ENCODE measurements at places on chromosomes 3 and 15. TPM values are rescaled to one million over a fixed set of nuclear protein-coding genes. Genes with fewer than 3 reads are reported as not detected.

- no peak for DNase-seq
- H3K27me3 ChIP-seq: no peaks in the 10 kb centered on the region
- H3K4me1 ChIP-seq: no peaks in the 10 kb centered on the region
- H3K4me3 ChIP-seq: no peak overlapping the region
- H3K27ac ChIP-seq: no peak overlapping the region
Measured at GRCh38 chr3:166634091-166634746, 745.9 kb downstream of the ZBBX start.

GRCh38 chr3:128413003-128413370 is 53.7 kb downstream of the DNAJB8 start:
- H3K4me1 ChIP-seq: no peaks in the 10 kb centered on the region
- DNase-seq: no peak
- H3K27me3 ChIP-seq: no peaks in the 10 kb centered on the region

DNA sequence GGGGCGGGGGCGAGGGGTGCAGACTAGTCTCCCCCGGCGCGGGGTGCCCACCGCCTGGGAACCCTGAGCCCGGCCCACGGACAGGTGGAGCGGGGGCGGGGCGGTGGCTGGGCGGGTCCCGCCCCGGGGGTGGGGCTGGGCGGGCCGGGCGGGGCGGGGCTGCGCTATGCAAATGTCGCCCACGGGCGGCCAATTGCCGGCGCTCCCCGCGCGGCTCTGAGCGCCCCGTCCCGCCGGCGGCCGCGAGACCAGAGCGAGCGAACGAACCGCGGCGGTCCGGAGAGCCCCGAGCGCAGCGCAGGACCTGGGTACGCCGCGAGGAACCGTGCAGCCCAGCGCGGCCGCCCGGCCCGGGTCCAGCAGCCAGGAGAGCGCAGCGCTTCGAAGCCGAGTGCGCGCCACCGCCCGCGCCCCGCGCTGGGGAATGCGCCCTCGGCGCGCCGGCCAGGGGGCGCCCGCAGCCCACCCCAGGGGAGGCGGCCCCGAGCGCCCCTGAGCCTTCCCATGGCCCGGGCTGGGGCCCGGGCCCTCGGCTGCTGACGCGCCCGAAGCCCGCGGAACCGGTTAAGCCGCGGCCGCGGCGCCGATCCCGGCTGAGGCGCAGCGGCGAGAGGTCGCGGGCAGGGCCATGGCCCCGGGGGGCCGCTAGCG is at the start of gene SEMA3F:
SEMA3F (plus strand) TSS at position 485 of the 651 bp plus-strand sequence. CDS start 4,299 bp downstream, outside the sequence.
- DNase-seq: peak; percentile 73
- H3K4me3 ChIP-seq: peak within 1 kb of the TSS; percentile 46
- peaks cover 5% of the 10 kb centered on the region for H3K4me1 ChIP-seq
- H3K27ac ChIP-seq: no peak within 1 kb of the TSS
- no peaks in the 10 kb centered on the region for H3K36me3 ChIP-seq

The LRRC31 gene
- not detected for total RNA-seq

Measured in fibroblast of lung (primary cell).